ENCODE measurements at places on chromosomes 6 and 20. TPM values are rescaled to one million over a fixed set of nuclear protein-coding genes. Genes with fewer than 3 reads are reported as not detected.

The RIMS1 gene
- 4.5 TPM for total RNA-seq

The SLC17A9 gene
- 1.4 TPM for total RNA-seq

The ABHD16B gene
- total RNA-seq: not detected

The RSPH3 gene
- 6.0 TPM for total RNA-seq

The TSBP1 gene
- total RNA-seq: not detected

The PRELID3B gene
- total RNA-seq: 45.3 TPM

The SYNDIG1 gene
- total RNA-seq: 0.49 TPM

The PLCB4 gene
- total RNA-seq: 51.4 TPM

The AARS2 gene
- 32.1 TPM for total RNA-seq

The SYCP2L gene
- total RNA-seq: 5.6 TPM

The CST2 gene
- not detected for total RNA-seq

The SLC52A3 gene
- not detected for total RNA-seq

The SEL1L2 gene
- total RNA-seq: not detected

The BLOC1S5 gene
- total RNA-seq: 21.9 TPM

The CASS4 gene
- 0.14 TPM for total RNA-seq

The TAF11 gene
- total RNA-seq: 48.6 TPM

The NOX3 gene
- total RNA-seq: not detected

The OXT gene
- total RNA-seq: not detected

The HSD17B8 gene
- 4.4 TPM for total RNA-seq

The PEX3 gene
- 12.6 TPM for total RNA-seq

The SLC2A10 gene
- total RNA-seq: 12.7 TPM

The PGC gene
- total RNA-seq: not detected

The ADGRB3 gene
- total RNA-seq: 5.1 TPM

The PI16 gene
- total RNA-seq: not detected

The RFX6 gene
- not detected for total RNA-seq

The CPXM1 gene
- 200 TPM for total RNA-seq

The LY6G6D gene
- not detected for total RNA-seq

The CLIC5 gene
- 0.20 TPM for total RNA-seq

The IL17F gene
- total RNA-seq: not detected

The TMEM151B gene
- total RNA-seq: 21.2 TPM

The TREML2 gene
- not detected for total RNA-seq

The ID1 gene
- total RNA-seq: 5.8 TPM

The GPLD1 gene
- 4.7 TPM for total RNA-seq

The DACT2 gene
- 0.43 TPM for total RNA-seq

The BPIFB2 gene
- not detected for total RNA-seq

The MCCD1 gene
- total RNA-seq: not detected

The MYLK2 gene
- 1.6 TPM for total RNA-seq

The PAQR8 gene
- total RNA-seq: 10.7 TPM

The DCDC2 gene
- not detected for total RNA-seq

The TRMT6 gene
- 24.4 TPM for total RNA-seq

The C6orf15 gene
- total RNA-seq: not detected

The CDH26 gene
- total RNA-seq: 0.86 TPM

The SNRPB2 gene
- 94.7 TPM for total RNA-seq

The DLL1 gene
- 59.8 TPM for total RNA-seq

The PAK5 gene
- total RNA-seq: 1.8 TPM

The CLPSL2 gene
- total RNA-seq: not detected

The SPDEF gene
- 0.12 TPM for total RNA-seq

The HTR1B gene
- total RNA-seq: 0.18 TPM

The ULBP2 gene
- 0.30 TPM for total RNA-seq

The TFAP2A gene
- 9.6 TPM for total RNA-seq

The SLC17A3 gene
- not detected for total RNA-seq

The SALL4 gene
- total RNA-seq: 90.7 TPM

The RNF146 gene
- total RNA-seq: 49.8 TPM
